ENCODE measurements at places on chromosomes 3 and 15.

DNA sequence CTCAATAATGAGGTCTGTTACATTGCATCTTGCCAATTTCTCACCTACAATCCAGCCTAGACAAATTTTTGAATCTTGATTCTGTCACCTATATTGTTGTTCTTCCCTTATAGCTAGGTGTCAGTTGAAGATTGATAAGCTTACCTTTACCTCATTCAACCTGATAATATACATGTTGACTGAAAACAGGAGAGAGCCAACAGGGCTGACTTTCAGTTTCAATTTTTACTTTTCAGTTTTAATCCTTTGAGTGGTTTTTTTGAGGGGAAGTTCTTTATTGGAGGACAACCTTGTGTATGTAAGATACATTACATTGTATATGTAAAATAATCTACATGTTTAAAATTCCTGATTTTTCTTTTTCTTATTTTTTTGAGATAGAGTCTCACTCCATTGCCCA is 5.8 kb downstream of the ATP13A5 start:
- DNase-seq = no peak

DNA sequence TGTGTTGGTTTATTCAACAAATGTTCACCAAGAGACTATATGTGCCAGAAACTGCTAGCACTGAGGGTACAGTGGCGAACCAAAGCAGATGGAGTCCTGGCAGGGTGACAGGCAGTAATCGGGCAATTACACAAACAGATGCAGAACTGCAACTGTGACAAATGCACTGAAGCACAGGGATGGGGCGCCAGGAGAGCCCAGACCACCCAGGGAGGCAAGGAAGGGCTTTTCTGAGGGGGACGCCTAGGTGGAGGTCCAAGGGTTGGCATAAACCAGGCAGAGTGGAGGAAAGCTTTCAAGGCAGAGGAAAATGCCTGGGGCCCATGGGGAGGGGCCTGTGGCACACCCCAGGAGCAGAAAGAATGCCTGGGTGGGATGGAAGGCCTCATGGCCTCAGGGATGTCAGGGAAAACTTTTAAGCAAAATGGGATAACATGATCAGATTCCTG is 5.5 kb downstream of the DIS3L start:
- DNase-seq = no peak

DNA sequence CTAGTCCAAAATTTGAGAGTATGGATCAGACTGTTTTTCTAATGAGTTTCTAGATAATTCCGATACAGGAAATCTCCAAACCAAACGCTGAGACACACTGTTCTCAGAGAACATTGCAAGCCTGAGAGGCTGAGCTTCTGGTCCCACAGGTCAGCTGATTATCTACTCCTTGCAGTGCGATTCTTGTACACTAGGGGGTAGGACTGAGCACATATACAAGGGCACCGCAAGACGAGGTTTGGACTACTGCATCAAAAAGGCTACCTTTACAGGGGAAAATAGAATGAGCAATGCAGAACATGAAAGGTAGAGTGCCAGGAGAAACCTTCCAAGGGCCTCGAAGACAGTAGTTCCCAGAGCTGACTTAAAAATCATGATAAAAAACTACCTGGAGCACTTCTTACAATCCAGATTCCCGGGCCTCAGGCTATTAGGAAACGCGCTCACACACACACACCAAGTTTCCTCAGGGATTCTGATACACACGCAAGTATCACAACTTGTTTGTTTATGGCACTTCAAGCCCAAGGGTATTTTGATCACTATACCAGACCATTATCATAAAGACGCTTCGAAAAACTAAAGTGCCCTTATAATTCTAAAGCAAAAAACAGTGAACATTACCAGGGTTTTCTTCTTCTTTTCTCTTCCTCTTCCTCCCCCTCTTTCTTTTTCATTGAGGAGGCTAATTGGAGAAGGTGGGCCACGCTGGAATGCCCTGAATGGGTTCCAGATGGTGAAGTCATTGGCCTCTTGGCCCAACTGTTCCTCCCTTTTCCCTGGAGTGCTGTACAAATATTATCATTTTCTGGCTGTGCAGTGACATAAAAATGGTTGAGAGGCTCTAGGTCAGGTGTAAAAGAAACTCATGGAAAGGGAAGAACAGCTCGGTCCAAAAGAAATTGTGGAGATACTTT is 61.8 kb downstream of the SLC12A8 start:
- DNase-seq = no peak

GRCh38 chr15:87518957-87519356 is 737.6 kb downstream of the NTRK3 start:
- DNase-seq = no peak

DNA sequence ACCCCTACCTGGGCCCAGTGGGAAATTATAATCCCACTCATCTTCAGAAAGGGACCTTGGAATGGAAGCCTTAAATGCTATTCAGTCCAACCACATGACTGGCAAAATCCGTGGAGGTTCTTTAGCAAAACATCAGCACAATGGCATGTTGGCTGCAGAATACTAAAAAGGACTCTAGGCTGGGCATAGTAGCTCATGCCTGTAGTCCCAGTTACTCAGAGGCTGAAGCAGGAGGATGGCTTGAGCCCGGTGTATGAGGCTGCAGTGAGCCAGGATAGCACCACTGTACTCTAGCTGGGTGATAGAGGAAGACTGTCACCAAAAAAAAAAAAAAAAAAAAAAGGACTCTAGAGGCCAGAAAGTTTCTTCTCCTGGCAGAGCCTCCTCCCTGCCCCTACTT is 60.6 kb upstream of the RYK start:
- DNase-seq = no peak

GRCh38 chr3:80285388-80285787 is 517.6 kb upstream of the ROBO1 start:
- DNase-seq = no peak

DNA sequence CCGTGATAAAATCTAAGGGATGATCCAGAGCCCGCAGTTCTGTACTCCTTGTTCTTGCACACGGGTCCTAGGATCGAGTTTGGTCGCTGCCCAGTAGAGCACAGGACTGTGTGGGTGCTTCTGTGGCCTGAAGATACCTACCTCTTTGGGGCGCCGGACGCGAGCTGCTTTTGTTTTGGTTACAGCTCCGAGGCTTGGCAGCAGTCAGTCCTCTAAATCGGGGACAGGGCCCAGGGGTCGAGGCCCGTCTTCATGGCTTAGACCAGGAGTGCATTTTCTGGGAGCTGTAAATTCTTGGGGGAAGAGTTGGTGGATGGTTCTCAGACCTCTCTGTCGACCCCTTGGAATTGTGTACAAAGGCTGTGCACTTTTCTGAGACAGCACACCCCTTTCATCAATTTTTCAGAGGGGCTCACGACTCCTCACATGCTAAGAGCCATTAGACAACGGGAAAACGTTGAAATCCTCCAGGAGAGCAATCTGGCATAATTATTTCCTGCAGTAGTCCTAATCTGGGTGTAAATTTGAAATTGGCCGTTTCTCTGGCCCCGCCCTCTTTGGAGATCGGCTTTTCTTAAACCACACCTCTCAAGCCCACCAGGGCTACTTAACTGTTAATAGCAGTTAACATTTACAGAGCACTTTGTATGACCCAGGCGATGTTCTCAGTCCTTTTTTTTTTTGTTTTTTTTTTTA is 928 bp downstream of the CEP97 start:
- DNase-seq = peak; percentile 28
